GM18507 (cell line): ENCODE measurements at places on chromosomes 6 and 20.

GRCh38 chr20:58965270-58966064, 15.6 kb upstream of the NELFCD start:
- no peak for DNase-seq

GRCh38 chr6:156899071-156899470, 121.9 kb downstream of the ARID1B start:
- no peak for DNase-seq

GRCh38 chr20:63547725-63548480, at the start of gene SRMS:
Gene SRMS, minus strand, starts transcription at chr20:63547749. Its CDS starts 286 bp downstream, at chr20:63547463.
- DNase-seq, result no peak

GRCh38 chr6:92011681-92012245, 1407.6 kb downstream of the EPHA7 start:
- no peak for DNase-seq

DNA sequence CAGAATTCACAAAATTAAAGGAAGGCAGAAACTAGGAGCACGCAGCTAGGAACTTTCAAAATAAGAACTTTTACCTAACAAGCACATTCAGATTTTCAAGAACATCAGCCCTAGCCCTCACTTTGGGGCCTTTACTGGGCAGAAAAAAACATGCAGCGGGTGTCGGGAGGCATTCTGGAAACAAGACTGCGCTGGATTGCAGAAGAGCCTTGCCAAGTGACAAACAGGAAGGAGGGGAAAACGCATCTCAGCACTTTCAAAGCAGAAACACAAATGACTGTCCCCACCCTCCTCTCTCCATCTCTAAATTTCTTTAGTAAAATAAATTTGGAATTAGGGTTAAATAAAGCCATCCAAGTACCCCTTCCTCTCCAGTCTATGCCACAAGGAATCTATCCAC, 74.6 kb upstream of the RREB1 start:
- no peak for DNase-seq

DNA sequence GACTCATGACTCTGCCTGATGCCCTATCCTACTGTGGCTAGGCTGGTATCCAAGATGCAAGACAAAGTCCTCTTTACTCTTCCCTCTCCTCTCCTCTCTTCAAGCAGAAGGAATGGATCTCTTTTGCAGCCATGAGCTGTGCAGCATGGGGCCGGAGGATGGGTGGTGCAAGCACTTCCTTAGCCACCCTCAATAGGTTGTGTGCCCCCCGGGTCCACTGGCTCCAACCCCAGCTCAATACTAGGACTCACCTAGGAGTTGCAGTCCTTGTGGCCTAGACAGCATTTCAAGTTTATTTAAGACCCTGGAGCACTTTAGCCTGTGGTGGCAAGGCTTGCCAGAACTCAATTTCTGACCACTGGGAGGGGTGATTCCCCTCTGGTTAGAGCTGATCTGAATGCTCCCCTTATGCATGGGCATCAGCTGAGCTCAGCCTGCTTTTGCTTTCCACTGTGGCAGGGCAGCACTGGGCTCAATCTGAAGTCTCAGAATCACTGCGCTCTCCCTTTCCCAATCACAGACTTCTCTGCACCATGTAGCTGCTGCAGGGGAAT, 29.0 kb upstream of the GRM4 start:
- no peak for DNase-seq

GRCh38 chr6:71248306-71248765, 40.3 kb upstream of the OGFRL1 start:
- no peak for DNase-seq

GRCh38 chr6:36487698-36488097, 44.9 kb downstream of the KCTD20 start:
- DNase-seq, result no peak

DNA sequence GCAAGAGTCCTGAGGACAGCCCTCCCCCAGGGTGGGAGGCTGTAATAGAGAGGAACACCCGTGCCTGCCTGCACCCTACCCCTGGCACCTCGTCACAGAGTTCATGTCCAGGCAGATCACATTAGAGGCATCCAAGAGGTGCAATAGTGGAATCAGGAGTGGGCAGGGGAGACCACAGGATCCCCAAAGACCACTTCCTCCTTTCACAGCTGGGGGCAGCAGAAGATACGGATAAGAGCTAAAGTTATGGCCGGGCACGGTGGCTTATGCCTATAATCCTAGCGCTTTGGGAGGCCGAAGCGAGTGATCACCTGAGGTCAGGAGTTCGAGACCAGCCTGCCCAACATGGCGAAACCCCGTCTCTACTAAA, 1.5 kb upstream of the CAPN11 start:
- DNase-seq, result no peak

DNA sequence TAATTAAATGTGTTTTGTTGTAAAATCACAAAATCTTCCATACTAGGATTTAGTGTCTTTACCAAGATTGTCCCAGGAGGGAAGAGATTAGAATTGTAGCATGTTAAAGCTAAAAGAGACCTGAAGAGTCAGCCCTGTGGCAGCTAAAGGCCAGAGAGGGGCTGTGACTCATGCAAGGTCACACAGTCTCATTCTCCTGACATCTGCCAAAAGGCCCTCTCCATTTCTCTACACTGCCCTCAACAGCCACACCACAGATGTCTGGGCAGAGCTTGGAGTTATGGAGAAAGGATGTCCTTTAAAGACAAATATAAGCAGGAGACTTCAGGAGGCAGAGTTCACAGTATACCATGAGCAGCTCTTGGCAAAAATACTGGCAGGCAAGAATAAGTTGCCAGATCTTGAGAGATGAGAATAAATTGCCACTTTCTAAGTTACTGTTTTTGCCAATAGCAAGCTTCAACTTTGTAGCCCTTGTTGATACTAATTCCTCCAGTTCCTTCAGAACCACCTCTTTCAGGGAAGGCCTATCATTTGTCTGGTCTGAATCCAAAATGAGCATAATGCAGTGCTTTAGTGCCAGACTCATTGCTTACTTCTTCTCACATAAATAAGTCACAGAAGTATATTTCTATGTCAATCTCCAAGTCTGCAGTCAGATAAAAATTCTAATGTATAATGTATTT, 41.7 kb downstream of the AKIRIN2 start:
- DNase-seq, result no peak

GRCh38 chr6:157210954-157211353, 112.4 kb downstream of the TMEM242 start:
- no peak for DNase-seq

DNA sequence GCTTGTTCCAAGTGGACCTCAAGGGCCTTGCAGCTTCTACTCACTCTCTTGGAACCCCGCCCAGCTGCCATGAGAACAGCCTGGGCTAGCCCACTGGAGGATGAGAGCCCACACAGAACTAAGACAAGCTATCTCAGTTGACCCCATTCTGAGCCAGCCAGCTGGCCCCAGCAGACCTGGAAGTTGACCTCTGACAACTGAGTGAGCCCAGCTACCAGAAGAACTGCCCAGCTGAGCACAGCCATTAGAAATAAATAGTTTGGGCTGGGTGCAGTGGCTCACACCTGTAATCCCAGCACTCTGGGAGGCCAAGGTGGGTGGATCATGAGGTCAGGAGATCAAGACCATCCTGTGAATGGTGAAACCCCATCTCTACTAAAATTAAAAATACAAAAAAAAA, 37.1 kb downstream of the SNX5 start:
- DNase-seq, result no peak

GRCh38 chr20:61937146-61937962, 128.3 kb downstream of the TAF4 start:
- DNase-seq, result no peak

- no peak for DNase-seq
Observed at GRCh38 chr20:23998392-23998791, 9.8 kb upstream of the GGTLC1 start.

- DNase-seq, result no peak
Observed at GRCh38 chr6:62980093-62980492, 231.2 kb upstream of the FKBP1C start.

GRCh38 chr20:32538526-32538939, 46.6 kb downstream of the NOL4L start:
- DNase-seq, result no peak

DNA sequence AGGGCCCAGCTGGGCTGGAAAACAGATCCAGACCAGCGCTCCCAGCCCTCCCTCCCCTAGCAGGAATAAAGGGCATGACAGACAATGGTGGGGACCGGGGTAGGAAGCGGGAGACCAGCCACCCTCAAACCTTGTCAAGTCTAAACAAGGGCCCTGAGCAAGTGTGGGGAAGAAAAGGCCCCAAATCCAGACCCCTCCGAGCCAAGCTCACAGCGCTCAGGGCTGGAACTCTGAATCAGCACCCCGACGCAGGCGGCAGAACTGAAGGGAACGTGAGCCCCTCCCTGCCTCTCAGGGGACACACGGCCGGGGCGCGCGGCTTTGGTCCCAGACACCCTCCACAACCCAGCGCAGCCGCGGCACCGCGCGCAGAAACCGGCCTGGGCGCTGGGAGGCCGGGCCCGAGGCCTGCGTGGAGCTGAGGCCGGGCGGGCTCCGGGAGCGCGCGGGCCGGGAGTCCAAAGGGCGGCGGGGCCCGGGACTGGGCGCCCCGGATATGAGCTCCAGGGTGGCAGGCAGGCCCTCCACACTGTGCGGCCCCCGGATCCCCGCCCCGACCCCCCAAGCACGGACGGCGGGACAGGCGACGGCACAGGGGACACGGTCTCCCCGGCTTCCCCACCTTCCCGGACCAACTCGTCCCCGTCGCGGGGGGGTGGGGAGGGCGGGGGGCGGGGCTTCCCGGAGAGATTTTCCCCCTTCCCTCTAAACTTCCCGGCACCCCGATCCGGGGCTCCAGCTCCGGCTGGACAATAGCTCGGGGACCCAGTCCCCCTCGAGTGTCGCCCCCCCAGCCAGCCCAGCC, 641 bp downstream of the TEAD3 start:
- DNase-seq, result no peak

- no peak for DNase-seq
Observed at GRCh38 chr6:22670605-22671004, 101.2 kb downstream of the HDGFL1 start.

DNA sequence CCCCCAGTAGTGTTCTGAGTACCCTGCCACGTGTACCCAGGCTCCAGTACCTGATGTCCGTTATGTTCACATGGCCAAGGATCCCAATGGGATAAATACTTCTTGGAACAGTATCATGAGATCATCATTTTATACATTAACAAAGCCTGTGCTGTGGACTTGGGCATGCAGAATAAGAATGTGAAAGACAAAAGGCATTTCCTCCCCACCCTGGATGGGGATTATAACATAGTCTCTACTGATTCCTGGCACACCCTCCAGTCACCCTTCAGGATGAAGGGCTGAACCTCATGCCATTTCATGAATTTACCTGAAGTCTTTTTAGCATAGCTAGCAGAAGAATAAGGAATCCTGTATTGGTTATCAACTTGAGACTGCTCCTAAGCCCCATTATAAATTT, 2.8 kb downstream of the TNFRSF21 start:
- DNase-seq, result no peak

GRCh38 chr6:37897321-37897720, 77.8 kb downstream of the ZFAND3 start:
- no peak for DNase-seq

GRCh38 chr6:73131706-73132105, 93.6 kb downstream of the KHDC1L start:
- no peak for DNase-seq

GRCh38 chr6:57257911-57258541, 35.9 kb upstream of the RAB23 start:
- DNase-seq, result no peak

DNA sequence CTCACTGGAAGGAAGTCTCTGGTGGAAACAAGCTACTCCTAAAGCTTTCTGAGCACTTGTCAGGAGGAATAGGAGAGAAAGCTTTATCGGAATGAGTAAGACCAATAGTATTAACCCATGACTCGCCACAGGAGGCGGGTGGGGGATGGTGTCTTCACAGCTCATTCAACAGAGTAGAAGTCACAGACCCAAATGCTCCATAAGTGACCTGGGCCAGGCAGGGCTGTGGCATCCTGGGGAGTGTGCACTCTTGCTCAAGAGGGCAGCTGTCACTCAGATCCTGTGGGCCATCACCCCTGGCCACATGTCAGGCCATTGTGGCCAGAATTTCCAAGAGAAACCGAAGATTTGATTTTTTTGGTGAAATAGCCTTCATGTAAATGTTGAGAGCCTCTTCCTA, 116.0 kb downstream of the SYCP2 start:
- DNase-seq, result no peak

DNA sequence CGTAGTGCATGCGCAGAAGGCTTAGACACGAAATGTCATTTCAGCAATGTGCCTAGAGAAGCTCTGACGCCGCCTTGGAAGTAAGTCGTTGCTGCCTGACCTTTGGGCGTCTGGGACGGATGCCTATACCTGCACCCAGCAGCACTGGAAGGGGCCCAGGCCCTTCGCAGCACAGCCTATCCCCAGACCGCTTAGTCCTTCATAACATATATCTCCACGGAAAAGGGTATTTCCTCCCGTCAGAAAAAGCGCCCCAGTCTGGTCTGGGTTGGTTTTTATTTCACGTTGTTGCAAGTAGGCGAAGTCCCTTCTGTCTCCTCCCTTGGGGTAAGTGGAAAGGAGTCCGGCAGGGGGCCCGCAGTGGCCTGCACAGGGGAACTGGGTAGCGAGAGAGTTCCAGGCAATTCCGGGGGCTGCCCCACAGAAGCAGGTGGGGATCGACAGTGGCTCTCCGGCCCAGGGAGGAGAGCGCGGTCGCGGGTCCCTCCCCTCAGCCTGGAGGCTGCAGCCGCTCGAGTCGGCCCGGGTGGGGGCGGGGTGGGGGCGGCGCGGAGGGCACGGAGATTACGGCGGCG, 559 bp upstream of the EYA4 start:
- no peak for DNase-seq

GRCh38 chr20:43983904-43984361, 69.3 kb downstream of the TOX2 start:
- no peak for DNase-seq

- DNase-seq, result no peak
Observed at GRCh38 chr6:109945091-109945490, 33.0 kb upstream of the GPR6 start.

DNA sequence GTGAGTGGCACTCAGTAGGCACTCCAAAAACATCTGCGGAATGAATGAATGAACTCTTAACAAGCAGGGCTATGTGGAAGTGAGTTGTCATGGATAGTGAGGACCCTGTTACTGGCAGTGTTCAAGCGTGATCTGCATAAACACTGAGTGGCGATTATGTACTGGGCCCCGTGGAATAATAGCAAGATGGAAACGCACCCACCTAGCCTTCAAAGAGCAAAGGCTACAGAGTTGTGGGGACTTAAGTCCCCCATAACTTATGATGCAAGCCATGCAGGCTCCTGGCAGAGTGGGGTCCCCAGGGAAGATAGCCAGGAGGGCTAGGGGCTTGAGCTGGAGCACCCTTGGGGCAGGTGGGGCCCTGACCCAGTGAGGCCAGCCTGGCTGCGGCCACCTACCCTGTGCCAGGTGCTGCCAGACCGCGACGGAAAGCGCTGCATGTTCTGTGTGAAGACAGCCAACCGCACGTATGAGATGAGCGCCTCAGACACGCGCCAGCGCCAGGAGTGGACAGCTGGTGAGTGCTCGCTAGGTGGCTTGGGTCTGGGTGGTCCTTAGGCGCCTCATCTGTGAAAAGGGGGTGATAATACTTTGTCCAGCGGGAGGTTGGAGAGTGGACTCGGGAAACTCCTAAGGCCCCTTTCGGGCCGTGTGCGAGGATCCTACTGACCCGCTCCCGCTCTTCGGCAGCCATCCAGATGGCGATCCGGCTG, 20.0 kb downstream of the DEF6 start:
- DNase-seq, result no peak

- DNase-seq, result no peak
Observed at GRCh38 chr20:6006603-6006949, 47.3 kb downstream of the LRRN4 start.
